Fibroblast of skin of back (primary cell): ENCODE measurements at places on chromosomes 11 and 22.
A peak's percentile ranks its signal among the peaks of the same experiment; 100 is the strongest.

DNA sequence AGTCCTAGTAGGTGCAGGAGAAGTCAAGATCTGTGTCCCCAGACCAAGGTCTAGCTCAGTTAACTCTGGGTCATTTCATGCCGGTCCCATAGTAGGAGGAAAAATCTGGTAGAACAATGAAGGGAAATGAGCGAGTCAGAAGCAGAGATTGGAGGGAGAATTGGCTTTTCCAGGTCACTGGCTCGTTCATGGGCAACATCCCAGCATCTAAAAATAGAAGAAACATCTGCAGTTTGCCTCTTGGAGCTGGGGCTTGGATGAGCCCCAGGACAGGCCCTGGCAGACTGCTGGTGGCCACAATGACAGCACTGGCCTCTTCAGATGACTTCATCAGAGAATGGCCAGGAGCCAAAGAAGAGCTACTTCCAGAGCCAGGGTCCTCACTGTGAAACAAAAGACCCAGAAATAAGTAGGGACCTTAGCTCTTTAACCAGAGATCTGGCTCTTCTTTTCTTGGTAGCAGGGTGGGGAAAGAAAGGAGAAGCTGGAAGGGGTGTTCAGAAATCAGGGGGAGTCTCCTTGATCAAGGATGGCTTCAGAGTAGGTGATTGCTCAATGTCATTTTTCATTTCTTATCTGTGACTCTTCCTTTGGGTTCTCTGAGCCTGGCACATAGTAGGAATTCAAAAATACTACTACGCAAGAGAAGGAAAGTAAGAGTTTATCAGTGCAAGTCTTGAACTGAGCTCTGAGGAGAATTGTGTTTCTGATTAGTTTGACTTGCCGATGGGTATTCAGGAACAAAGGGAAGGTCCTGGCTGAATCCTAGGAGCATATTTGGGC is 102.6 kb downstream of the TMPRSS5 start:
- DNase-seq = peak; percentile 63

GRCh38 chr22:26115266-26115665 is 54.0 kb upstream of the SEZ6L start:
- DNase-seq = no peak

GRCh38 chr22:27405672-27406388 is 395.7 kb downstream of the MN1 start:
- DNase-seq = peak; percentile 58

DNA sequence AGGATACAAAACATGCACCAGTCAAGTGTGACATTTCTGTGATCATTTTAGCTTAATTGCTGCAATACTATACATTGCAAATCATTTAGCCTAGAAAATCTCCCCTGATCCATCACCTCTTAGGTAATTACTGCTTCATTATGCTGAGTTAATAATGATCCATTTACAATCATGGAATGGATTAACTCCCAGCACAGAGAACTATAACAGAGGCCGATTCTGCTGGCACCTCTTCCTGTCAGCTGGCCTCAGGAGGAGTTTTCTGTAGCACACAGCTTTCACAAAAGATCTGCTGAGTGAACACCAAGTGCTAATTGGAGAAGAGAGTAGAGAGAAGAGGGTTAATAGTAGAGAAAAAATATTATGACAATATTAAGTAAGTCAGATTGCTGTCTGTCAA is 591.8 kb upstream of the KIRREL3 start:
- DNase-seq = no peak

DNA sequence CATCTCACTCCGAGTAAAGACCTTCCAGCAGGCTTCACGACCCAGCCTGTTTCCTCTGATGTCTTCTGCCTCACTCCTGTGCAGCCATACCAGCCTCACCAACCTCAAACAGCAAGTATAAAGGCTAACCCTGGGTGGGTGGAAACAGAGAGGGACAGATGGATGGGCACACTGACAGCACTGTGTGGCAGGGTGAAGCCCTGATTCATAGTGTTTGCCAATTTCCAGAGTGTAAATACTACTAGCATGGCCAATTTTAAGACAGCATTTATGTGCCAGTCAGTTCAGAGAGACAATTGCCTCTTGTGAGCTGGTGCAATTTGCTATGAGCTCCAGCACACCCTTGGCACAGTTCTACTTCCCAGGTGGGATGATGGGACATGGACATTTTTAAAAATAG is 21.5 kb downstream of the TST start:
- no peak for DNase-seq

GRCh38 chr22:17443405-17444203 is 74.3 kb downstream of the CECR2 start:
- DNase-seq = no peak

GRCh38 chr11:44140372-44140771 is 44.9 kb downstream of the EXT2 start:
- DNase-seq = no peak

DNA sequence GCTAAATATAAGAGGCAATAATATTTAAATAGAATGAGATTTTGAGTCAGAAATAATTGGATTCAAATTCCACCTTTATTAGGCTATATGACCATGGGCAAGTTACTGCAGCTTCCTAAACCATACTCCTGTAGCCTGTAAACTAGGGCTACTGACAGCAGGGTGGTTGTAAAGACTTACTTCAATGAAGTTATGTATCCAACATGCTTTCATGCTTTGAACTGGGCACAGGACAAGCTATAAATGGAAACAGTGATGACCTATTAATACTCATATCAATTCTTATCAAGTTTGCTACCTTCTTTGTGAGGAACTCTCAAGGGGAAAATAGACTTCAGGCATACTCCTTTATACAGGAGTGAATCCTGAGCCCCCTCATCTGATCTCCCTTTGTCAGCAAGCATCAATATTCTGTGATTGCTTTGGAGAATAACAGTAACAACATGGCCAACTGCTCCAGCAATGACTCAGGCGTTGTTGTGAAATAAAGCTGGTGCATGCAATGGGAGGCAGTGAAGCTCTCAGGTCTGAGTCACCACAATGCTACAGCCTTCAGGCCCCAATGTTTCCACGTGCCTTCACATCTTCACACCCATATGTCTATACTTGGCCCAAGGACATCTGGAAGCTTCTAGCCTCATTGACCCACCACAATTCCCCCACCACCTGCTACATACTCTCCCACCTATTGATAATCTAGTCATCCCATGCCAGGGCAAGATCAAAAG is 102.5 kb downstream of the KCNA4 start:
- no peak for DNase-seq

DNA sequence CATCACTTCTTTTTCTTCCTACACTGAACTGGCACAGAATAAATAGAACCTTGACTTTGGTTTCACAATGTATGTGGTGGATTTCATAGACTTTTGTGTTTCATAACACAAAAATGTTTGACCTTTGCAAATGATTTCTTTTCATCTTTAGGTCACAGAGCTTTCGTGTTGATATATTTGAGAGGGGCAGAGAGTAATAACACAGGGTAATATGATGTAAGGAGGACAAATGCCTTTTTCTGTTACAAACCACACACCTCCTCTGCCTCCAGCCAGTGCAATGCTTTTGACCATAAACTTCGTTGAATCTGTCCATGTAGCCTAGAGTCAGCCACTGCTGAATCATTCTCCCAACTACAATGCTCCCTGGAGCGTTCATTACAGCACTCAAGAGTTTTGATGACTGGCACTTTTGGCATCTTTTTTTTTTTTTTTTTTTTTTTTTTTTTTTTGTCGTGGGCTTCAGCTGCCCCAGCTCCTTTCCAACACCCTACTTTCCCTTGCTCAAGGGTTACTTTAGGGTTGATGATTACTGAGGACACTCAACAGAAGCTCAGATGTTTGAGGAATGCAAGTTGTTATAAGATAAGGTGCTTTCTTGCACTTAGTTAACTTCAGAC is 11.4 kb upstream of the CAT start:
- peak; percentile 82 for DNase-seq

DNA sequence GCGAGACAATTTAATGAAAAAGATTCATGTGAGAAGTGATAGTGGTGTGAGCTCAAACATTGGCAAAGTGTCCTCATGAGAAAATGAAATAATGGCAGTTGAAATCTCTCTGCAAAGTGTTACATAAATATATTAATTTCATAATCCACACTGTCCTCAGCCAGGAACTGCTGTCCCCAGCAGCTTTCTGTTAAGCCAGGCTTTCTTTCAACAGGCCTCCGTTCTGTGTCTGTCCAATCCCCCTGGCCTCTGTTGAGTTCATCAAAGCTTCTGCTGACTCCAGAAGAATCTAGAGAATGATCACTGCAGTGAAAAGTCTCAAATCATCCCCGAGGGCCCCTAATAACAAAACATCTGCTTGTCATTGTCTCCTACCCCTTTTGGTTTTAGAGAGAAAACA is 10.0 kb upstream of the ASCC2 start:
- DNase-seq = no peak

DNA sequence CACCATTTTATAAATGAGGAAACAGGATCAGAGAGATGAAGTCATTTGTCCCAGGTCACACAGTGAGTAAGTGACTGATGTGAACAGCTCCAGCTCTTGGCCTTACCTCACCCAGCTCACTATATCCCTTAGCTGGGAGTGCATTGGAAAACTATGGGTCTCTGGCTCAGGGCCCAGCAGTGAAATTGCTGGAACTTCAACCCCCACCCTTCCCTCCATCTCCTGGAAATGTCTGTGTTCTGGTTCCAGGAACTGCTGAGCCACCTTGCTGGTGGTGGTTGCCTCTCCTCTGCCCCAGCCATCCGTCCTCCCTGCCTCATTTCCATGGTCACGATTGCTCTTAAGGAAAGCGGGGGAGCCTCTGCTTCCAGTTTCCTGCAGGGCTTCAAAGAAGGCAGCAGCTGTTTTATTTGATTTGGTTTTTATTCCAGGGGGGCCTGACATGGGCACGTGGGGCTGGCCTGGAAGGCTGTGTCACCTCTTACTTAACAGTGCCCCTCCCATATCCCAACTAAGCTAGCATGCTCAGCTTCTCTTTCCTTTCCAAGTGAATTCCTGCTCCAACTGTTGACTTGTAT is 46.2 kb upstream of the CSTF3 start:
- no peak for DNase-seq

- DNase-seq = peak; percentile 69
Observed at GRCh38 chr11:125517116-125517770, 21.2 kb upstream of the FEZ1 start.

GRCh38 chr22:23754980-23755636 is 883 bp upstream of the VPREB3 start:
- no peak for DNase-seq

DNA sequence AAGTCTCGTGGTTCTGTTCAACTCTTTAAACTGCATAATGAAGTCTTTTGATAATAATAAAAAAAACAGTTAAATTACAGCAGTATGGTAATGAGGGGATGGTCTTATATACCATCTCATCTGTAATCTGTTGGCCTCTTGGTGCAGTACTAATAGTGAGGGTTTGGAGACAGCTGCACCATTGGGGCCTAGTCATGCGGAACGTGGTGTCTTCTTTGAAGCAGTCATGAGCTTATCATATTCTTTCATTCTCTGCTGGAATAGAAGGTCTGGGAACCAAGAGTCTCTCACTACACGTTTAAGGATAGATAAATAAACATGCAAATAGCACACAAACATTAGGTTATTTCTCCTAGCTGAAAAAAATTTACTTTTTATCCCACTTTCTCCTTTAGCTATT is 40.9 kb upstream of the OR9Q1 start:
- no peak for DNase-seq

GRCh38 chr22:43883012-43883661 is 8.7 kb downstream of the PNPLA5 start:
- DNase-seq = peak; percentile 72

DNA sequence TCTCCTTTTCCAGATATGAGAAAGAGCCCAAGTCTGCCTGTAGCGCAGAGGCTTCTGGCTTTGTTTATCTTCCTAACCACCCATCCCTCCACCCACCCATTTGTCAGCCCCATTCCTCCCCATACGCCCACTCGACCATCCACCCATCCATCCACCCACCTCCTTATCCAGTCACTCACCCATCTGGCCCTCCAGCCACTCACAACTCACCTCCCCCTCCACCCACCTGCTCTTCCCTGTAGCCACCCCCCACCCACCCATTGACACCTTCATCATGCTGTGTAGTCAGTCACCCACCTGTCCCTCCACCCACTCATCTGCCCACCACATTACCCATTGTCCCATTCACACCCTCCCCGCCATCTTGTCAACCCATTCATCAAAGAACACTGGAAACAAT is 5.5 kb downstream of the CST6 start:
- no peak for DNase-seq

GRCh38 chr11:36750349-36750748 is 152.3 kb upstream of the RAG2 start:
- no peak for DNase-seq

- DNase-seq = no peak
Observed at GRCh38 chr11:103880968-103881367, 155.5 kb upstream of the DDI1 start.

- no peak for DNase-seq
Observed at GRCh38 chr11:75160220-75160757, 9.4 kb downstream of the SLCO2B1 start.

GRCh38 chr11:13000721-13001120 is 8.4 kb upstream of the RASSF10 start:
- DNase-seq = no peak

GRCh38 chr11:93330446-93330984 is at the start of gene DEUP1:
TSS of gene DEUP1 (plus strand) at chr11:93330742. CDS start at chr11:93332260, 1,518 bp downstream.
- peak; percentile 40 for DNase-seq

DNA sequence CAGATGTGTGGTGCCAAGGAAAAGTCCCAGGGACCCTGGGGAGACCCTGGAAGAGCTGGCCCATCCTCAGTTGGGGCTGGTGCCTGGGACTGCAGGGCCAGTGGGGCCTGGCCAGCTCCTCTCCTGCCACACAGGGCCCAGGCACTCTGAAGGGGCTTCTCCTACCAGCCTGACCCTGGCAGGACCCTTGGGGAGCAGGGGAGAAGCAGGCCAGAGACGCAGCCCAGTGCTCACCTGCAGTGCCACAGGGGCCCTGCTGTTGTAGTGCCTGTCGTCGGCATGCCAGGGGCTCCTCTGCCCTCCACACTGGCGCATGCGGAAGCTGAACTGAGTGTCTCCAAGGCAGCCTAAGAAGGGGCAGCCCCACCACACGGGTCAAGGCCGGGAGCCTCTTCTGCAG is 9.1 kb downstream of the DENND6B start:
- DNase-seq = no peak

DNA sequence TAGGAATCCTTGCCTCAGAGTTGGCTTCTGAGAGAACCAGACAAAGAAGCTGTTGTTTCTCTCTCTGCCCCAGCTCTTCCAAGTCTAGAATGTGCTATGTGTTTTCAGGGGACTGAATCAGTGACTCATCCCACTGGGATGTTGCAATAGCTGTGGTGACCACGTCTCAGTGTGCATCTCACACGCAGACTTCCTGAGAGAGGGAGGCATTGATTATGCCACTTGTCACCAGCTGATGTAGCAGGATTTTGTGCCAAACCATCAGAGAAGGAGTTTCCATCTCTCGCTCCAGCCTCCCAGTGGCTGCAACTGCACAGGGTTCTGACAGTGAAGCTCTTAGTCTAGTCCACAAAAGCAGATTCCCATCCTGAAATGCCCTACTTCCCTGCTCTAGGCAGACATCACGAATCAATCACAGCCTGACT is 455.8 kb downstream of the MIAT start:
- DNase-seq = peak; percentile 99

DNA sequence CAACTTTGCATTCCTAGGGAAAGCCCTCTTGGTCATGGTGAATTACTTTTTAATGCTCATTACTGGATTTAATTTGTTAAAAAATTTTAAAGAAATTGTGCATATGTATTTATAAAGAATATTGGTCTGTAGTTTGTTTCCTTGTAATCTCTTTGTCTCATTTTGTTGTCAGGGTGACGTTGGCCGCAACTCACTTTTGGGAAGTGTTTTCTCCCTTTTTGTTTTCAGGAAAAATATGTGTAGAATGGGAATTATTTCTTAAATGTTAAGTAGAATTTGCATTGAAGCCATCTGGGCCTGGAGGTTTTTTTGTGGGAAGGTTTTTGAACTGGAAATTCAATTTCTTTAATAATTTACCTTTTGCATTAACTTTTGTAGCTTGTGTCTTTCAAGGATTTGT is 149.1 kb downstream of the UVRAG start:
- DNase-seq = no peak

GRCh38 chr11:30244265-30244664 is 13.5 kb downstream of the FSHB start:
- DNase-seq = peak; percentile 90
